ENCODE measurements at places on chromosomes 6 and 20.
A peak's percentile ranks its signal among the peaks of the same experiment; 100 is the strongest.

DNA sequence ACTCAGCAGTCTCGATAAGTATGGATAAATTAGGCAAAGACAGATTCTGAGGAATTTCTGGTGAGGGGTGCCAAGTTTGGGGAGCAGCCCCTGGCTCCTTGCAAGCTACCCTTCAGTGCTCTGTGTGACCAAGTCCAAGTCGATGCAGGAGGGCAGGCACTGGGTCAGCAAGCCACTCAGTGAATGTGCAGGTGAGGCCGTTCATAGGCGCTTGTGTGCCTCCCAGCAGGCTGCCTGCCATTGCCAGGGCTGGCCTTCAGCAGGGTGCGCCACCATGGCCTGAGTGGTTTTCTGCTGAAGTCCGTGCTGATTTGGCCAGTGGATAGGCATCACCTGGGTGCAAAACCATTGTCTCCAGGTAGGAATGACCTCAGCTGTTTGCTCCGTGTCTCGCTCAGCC is 3.3 kb upstream of the GNRH2 start:
- no peak for DNase-seq

- no peak for DNase-seq
Measured at GRCh38 chr20:33724439-33725094, 4.5 kb upstream of the PXMP4 start.

- no peak for DNase-seq
Measured at GRCh38 chr6:92767101-92767500, 652.3 kb downstream of the EPHA7 start.

- no peak for DNase-seq
Measured at GRCh38 chr20:61608275-61609085, 356.4 kb downstream of the CDH4 start.

DNA sequence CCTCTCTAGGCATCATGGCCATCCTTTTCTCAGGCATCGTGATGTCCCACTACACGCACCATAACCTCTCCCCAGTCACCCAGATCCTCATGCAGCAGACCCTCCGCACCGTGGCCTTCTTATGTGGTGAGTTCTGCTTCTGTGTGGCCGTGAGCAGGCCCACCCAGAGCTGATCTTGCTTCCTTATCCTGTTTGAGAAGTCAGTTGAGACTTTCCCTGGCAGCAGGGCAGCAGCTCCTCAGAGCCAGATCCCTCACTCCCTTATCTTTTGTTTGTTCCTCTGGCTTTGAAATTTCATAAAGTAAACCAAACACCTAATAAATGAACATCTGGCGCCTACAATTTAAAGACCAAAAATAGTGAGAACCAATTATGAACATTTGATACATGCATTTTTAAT is 40.6 kb downstream of the SPATA2 start:
- peak; percentile 38 for DNase-seq

DNA sequence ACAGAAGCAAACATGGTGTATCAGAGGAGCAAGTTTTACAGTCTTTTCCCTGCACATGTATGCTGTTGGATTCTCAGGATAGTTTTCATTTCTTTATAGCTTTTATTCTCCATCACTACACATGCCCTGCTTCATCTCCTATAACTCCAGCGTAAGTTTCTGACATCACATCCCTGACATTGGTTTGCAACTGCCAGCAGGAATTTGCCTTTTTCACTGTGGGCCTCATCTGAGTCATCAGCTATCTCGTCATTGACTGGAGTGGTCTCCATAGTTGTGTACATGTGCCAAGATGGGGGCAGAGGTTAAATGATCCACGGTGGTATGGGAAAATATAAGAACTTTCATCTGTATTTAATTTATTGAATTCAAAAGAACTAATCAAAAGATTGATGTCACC is 96.7 kb downstream of the SLX4IP start:
- no peak for DNase-seq

DNA sequence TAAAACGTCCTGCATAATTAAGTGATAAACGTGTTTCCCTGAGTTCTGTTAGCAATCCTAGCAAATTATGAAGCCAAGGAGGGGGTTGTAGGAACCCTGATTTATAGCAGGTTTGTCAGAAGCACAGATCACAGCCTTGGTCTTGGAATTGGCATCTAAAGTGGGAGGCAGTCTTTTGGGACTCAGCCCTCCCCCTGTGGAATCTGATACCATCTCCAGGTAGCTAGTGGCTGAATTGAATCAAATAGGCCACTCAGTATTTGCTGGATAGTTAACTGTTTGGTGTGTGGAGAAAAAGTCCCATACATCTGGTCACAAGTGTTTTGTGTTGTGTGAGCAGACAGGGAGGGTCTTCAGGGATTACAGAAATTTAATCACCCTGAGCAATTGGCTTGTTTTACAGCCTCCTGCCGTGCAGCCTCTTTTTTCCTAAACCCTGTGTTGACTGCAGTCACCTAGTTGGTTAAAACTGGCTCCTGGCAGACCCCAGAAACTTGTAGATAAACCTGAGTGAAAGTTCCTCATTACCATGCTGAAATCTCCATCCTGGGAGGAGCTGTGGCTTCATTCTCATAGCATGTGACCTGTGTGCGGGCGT is 19.0 kb upstream of the KIFC1 start:
- DNase-seq = no peak

GRCh38 chr20:52895701-52896100 is 76.5 kb upstream of the TSHZ2 start:
- DNase-seq = no peak

GRCh38 chr6:170149681-170150589 is 140.9 kb downstream of the DLL1 start:
- no peak for DNase-seq

- no peak for DNase-seq
Measured at GRCh38 chr6:77097940-77098339, 365.4 kb downstream of the HTR1B start.

- DNase-seq = peak; percentile 8
Measured at GRCh38 chr6:150099953-150100352, 31.0 kb upstream of the ULBP3 start.

DNA sequence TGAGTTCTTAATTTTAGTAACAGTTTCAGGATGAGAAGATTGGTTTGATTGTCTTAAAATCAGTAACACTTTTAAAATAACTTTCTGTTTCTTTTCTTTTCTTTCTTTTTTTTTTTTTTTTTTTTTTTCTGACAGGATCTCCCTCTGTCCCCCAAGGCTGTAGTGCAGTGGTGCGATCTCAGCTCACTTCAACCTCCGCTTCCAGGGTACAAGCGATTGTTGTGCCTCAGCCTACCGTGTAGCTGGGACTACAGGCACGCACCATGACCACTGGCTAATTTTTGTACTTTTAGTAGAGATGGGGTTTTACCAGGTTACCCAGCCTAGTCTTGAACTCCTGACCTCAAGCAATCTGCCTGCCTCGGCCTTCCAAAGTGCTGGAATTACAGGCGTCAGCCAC is 33.7 kb upstream of the KCNQ5 start:
- DNase-seq = no peak

DNA sequence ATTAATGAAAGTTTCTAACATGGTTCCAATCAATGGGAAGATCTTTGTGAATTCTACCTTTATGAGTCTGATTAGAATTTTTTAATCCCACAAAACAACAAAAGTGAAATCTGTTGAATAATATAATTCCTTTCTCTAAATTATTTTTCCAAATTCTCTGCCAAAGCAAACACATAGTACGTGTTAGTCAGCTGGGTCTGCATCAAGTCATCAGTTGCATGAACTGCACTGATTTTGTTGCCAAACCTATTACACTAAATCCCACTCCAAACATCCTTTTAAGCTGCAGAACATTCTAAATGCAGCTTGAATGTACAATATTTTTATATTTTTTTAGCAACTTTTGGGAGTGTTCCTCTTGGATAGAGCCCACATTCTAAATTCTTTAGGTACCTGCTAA is 199.0 kb upstream of the HSF2 start:
- DNase-seq = no peak

DNA sequence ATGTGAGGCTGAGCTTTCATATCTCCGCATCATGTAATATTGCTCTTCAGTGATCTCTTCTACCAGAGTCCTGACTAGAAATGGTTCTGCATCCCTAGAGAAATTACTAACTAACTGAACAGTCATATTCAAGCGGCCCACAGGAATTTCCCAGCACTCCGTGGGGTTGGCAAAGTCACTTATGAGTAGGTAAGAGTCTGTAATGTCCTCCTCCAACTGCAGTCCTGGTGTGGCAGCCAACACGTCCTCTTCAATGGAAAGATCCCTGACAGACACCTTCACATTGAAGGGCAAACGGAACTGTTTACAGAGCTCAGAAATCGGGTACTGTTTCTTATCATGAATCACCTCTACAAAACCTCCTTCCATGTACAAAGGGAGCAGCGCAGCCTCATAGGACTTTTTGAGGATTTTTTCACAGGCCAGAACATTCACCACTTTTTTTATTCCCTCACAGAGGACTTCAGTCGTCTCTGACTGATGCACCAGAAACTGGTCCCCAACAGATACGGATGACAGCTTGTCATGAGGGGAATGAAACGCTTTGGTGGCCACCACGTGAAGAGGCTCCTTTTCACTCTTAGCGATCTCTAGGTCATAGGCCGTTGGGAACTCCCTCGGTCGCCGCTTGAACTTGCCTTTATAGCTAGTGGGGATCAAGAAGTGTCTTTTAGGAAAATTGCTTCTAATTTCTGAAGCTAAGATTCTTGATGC is 87.7 kb downstream of the THEMIS start:
- no peak for DNase-seq

DNA sequence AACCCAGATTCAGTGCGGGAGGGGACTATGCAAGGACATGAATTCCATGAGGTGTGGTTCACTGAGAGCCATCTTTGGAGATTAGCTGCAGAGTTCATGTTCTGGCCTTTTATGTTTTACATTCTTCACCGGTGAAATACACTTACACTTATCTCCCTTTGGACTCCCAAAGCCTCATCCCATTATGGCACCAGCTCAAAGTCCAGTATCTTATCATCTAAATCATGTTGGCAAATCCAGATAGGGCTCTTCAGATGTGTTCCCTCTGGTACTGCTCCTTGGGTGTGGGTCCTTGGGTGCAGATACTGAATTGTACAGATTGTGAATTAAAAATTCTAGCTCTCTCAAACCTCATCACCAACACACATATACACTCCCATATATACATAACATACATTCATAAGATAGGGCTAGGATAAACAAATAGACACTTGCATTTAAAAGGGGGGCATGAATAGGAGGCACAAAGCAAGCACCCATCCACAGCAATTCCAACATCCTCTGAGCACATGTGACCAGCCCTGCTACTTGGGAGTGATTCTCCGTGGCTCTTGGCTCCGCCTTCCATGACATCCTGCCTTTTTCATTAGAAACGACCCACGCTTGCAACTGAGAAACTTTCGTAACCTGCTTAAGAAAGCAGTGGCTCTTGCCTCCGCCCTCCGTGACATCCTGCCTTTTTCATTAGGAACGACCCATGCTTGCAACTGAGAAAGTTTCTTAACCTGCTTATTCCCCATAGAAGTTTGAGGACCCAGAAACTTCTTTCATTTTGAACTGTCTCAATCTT is 53.6 kb upstream of the LRRC1 start:
- no peak for DNase-seq

DNA sequence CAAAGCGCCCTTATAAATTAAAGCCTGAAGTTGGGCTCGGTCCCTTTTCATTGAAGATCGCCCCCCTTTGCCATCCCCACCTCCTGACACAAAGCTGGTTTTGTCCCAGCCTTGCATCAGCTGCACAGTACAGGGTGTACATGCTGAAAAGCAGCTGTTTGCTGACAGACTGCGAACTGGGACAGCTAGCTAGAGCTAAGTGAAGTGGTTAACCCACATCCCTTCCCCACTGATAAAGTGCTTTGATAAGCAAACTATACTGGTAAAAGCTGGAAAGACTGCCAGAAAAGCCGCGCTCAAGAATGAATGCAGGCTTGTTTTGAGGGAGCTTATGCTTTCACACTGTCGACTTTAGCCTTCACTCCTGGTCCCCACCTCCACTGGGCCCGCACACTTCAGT is 207.3 kb downstream of the GMDS start:
- DNase-seq = no peak

DNA sequence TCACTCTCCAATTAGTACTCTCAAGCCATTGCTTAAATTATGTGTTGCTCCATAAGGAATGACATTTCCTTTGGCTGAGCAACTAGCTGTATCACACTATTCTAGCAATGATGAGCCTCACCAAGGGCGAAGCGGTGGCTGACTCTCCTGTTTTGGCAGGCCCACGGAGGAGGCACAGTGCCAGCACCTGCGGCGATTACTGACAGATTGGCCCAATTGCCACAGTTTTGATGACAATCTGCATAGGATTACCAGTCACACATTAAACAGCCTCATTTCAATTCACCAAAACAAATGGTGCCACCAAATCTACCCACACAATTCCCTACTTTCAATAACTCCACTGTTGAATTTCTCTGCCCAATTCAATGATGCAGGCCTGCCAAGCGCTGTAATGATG is 286.9 kb downstream of the PTPRK start:
- no peak for DNase-seq

GRCh38 chr6:108633436-108633835 is 72.7 kb downstream of the FOXO3 start:
- DNase-seq = no peak

DNA sequence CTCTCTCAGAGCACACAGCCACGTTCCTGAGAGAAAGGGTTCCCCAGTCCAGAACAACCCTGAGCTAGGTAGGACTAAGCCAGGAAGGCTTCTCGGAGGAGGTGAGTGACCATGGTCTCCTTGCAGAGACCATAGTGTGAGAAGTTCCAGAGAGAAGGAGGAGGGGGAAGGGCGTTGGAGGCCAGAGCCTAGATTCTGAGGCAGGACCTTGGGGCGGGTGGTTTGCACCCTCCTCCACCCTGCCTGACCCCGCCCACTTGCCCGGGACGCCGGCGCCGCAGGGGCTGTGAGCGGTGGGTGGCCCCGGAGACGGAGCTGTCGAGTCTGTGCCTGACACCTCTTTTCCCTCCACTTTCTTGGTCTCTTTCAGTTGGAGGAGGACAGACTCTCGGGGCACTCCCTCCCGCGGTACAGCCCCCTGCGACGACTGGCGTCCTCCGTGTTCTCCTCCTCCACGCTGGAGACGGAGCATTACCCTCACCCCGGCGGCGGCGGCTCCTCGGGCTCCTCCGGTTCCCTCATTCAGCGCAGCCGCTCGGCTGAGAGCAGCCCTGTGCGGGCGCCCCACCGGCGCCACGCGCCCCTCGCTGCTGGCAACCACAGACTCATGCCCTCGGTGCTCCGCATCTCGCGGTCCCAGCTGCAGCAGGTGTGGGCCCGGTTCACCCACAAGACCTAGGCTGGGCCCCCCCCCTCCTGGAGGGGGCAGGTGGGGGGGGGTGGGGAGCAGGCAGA is 26.2 kb downstream of the TTBK1 start:
- no peak for DNase-seq

DNA sequence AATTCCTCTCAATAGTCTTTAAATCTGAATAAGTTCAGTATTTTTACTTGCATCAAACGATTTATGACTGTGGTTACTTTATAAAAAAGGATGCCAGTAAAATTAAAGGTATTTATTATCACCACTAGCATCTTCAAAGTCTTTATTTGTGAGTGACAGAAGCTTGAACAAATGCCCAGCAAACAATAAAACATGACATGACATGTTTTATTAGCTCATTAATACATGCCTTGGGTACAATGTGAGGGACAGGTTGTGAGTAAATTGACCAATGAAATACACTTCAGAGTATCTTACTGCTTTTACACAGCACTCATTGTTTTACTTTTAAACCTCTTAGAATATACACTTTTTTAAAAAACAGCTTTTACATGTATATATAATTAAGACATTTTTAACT is 113.4 kb upstream of the BEND3 start:
- no peak for DNase-seq

GRCh38 chr6:63732336-63732735 is 96.7 kb downstream of the PHF3 start:
- no peak for DNase-seq
